NCI-H524 treated with DMSO at 0.1 percent for 48 hours (cell line): ENCODE measurements at places on chromosomes 1 and 21.

DNA sequence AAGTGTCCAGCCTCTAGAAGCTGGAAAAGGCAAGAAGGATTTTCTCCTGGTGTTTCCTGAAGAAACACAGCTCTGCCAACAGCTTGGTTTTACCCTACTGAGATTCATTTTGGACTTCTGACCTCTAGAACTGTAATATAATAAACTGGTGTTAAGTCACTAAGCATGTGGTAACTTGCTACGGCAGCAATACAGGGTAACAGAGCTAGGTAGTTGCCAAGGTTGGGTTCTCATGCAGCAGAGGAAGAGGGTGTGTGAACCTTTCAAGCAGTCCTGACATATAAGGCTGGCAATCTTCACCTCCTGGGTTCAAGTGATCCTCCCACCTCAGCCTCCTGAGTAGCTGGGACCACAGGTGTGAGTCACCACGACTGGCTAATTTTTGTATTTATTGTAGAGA is 36.0 kb downstream of the GNG4 start:
- DNase-seq: no peak

DNA sequence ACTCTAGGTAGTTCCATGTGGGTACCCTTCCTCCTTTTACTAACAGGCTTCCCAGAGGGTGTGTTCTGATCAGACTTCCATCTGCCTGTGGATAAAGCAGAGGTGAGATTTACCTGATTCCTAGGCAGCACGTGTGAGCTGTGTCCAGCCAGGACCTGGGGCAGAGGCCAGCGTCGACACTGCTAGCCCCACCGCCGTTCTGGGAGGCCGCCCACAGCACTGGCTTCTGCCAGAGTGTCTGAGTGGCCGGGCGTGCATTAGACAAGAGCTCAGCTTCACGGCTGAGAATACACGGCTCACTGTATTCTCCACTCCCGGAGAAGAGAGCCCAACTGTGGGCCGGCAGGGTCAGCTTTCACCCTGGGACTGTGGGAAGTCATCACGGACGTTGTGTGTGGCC is 82.5 kb downstream of the PRDM16 start:
- DNase-seq: no peak

DNA sequence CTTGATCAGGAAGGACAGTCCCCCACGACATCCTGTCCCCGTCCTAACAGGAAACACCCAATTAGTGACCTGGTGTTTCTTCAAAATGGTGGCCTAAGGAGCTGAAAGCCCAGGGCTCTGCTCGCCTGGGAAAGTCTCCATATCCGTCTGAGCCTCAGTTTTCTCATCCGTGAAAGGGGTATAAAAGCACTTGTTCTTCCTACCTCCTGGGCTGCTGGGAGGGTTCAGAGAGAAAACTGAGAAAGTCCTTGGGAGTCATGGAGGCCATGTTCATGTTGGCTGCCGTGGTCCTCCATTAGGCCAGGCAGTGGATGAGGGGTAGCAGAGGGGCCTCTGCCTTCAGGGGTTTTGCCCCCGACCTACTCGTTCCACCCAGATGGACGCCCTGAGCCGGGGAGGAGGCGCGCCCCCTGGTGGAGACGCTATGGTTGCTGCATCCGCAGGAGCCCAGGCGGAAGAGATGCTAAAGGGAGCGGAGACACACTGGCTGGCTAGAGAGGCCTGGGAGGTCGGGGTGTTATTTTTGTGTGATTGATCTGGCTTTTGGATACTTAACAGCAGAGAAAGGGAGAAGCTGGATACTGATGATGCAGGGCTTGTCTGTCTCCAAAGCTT is 113.5 kb downstream of the PRDM2 start:
- DNase-seq: no peak

DNA sequence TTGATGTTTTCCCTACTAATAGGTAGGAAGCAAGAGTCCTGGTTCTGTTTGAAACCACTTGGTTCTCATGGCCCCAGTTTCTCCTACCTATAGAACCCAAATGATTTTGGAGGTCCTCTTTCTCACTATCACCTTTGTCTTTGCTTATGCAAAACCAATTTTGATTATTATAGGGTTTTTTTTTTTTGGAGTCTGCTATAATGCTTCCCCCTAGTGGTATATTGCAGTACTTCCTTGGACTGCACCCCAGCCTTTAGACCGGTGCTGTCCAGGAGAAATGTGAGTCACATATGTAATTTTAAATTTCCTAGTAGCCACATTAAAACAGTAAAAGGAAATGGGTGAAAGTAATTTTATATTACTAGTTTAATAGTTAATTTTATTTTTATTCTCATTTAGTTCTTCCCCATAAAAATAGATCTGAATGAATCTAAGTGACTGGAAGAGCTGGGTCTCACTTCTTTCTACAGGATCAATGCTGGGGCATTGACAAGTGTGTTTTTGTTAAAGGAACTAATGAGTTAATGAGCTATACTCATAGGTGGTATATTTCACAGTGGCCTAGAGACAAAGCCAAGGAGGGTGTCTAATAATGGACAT is 10.6 kb downstream of the FCMR start:
- DNase-seq: no peak

DNA sequence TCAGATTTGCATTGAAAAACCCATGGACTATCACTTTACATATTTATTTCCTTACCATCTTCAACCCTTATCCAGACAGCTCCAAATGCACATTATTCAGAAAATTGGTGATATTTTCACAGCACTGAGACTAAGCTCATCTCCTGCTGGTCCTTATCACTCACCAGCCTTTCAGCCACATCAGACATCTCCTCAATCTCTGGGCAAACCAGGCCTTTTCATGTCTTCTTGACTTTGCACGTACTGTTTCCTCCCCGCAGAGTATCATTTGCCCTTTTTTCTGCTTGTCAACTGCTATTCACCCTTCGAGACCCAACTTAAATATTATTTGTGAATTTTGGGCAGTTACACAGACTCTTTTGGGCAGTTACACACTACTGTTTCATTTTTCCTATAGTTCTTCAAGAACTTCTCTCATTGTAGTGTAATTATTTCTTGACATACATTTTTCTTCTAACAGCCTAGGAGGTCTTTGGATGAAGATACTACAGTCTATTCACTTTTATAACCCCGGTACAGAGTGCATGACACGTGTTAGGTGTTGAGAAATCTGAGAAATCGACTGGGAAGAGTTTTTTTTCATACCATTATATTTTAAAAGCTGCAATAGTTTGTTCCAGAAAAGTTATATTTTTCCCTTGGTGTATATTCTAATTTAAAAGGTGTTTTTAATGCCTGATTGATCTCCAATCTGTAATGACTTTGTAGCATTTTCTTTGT is 98.0 kb downstream of the FGGY start:
- no peak for DNase-seq

- no peak for DNase-seq
Measured at GRCh38 chr1:179493323-179493722, 82.4 kb downstream of the NPHS2 start.

DNA sequence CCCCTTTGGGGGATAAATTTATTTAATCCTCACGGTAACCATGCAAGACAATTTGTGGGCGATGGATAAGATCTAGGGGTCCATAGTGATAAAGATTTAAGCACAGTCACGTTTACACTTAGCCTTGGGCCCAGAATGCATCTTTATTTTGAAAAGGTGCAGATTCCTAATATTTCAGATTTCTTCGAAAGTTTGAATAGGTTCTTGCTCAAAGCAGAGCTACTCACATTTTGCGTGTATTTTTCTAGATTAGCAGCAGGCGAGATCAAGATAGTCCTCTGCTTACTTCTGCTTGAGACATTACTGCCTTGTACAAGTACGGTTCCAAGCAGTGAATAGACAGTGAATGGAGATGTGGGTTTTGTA is 647 bp downstream of the TSEN15 start:
- DNase-seq: no peak
